Epithelial cell of prostate (primary cell): ENCODE measurements at places on chromosomes 16 and 17.

DNA sequence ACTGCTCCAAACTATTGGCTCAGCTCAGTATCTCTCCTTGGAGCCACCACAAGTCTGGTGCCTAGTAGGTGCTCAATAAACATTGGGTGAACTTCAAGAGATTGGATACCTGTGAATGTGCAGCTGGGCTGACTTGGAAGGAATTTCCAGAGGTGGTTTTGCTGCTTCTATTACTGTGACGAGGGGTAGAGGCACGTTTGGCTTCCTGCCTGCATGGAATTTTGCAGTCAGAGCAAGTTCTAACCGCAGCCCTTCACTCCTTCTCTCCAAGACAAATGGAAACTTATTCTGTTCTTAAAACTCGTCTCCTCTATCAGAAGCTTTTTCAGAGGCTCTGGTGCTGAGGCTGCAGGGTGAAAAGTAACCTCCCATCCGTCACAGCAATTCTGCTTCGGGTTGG is 342.5 kb downstream of the CPPED1 start:
- no peak for DNase-seq

- DNase-seq: no peak
Observed at GRCh38 chr16:65532258-65532657, 410.4 kb upstream of the CDH11 start.

DNA sequence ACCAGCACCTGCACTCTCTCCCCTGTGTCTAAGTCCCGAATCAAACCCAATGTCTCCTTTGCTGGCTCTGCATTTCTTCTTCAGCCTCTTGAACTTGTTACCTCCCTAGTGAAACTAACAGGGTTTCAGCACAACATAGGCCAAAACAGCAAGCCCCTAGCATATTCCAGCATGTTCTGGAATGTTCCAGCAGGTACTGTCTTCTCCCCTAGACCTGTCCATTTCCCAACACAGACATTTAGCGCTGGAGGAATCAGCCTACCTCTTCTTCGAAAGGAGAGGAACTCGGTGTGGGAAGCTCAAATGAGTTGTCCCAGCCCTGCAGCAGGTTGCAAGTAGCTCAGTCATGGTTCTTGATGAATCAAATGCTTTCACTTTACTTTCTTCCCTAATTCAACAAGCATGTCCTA is 47.1 kb downstream of the LITAF start:
- DNase-seq: no peak

- DNase-seq: no peak
Observed at GRCh38 chr17:82956146-82956725, 116.4 kb upstream of the ZNF750 start.

- DNase-seq: no peak
Observed at GRCh38 chr16:56042416-56042815, 148.9 kb upstream of the GNAO1 start.

DNA sequence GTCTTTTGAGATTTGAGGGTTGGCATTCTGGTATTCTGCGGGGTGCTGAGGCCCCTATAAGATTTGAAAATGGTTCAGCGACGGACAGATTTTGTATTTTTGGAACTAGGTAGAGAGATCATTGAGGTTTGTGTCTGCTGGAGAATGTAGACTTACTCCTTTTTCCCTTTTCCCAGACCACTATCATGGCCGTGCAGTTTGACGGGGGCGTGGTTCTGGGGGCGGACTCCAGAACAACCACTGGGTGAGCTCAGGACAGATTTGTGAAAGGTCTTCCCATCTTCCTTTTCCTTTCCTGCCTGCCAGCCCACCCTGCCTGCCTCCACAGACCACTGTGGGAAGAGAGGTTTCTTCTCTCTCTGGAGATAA is 572 bp downstream of the PSMB6 start:
- no peak for DNase-seq

- no peak for DNase-seq
Observed at GRCh38 chr16:74601126-74601871, 5.6 kb downstream of the GLG1 start.

- no peak for DNase-seq
Observed at GRCh38 chr16:64182985-64183384, 938.9 kb downstream of the CDH11 start.

GRCh38 chr17:78272181-78272913 is 40.9 kb downstream of the TMEM235 start:
- peak; percentile 95 for DNase-seq

DNA sequence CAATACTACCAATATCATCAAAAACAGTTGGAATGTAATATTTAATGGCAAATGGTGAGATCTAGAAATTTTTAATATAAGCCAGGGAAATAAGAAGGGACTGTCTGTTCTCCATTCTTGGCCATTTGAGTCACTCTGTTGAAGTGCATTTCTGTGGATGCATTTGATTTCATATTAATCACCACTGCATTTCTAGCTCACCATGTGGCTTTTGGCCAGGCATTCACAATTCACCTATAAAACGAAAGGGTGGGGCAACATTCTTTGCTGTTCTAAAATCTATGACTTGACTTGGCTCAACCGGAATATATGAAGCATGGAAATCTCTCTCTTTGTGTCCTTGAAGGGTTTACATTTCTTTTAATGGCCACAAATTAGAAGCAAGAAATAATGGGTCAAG is 483.0 kb downstream of the SLC39A11 start:
- no peak for DNase-seq

GRCh38 chr16:87491522-87492290 is 1.1 kb downstream of the ZCCHC14 start:
- no peak for DNase-seq

DNA sequence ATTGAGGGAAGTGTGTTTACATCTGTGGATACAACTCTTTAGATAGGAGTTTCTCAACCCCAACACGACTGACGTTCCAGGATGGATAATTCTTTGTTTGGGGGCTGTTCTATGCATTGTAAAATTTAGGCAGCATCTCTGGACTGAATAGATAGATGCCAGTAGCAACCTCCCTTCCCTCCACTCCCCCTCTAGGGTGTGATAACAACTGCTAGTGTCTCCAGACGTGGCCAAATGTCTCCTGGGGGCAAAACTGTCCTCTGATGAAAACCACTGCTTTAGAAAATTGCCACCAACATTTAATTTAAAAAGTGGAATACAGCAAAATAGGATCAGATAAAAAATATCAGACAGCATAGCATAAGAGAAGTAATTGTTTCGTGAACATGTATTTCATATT is 79.9 kb downstream of the HS3ST3A1 start:
- no peak for DNase-seq

DNA sequence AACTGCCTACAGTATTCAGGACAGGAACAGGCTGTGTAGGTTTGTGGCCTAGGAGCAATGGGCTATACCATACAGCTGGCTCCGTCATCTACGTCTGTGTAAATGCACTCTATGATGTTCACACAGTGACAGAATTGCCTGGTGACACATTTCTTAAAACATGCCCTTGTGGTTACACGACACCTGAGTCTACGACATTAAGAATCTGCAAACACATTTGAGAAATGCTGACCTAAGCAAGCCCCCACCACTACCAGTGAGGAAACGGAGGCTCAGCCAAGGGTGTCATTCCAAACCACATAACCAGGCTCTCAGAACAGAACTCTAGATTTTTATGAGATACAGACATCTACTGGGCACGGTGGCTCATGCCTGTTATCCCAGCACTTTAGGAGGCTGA is 23.5 kb downstream of the USP36 start:
- DNase-seq: no peak

DNA sequence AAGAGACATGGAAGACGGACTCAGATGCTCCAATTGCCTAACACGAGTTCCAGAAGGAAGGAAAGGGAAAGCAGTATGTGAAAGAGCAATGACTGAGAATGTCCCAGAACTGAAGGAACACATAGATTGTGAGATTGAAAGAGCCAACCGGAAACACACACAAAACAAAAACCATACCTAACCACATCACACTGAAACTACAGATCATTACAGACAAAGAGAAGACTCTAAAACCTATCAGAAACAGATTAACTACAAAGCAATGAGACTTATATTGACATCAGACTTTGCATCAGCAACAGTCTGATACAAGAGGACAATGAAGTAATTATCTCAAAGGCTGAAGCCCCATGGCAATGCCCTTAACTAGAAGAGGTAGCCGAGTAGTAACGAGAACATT is 45.6 kb upstream of the CLEC18B start:
- no peak for DNase-seq

DNA sequence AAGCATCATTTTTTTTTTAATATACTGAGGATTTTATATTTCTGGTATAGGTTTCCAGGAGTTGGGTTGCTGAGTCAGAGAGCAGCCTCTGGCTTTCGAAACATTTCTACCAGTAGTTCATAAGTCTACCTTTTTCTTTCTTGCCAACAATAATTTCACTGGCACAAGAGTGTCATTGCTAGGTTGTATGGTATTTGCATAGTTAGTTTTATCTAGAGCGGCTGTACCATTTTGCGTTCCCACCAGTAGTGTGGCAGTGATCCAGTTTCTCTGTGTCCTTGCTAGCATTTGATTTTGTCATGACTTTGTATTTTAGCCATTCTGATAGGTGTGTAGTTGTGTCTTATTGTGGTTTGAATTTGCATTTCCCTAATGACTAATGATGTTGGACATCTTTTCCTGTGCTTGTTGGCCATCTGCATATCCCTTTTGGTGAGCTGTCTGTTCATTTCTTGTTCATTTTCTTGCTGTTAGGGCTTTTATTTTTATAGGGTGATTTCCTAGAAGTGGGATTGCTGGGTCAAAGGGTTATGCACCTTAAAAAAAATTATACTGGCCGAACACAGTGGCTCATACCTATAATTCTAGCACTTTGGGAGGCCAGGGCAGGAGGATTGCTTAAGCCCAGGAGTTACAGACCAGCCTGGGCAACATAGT is 39.9 kb downstream of the SNX29 start:
- DNase-seq: no peak

DNA sequence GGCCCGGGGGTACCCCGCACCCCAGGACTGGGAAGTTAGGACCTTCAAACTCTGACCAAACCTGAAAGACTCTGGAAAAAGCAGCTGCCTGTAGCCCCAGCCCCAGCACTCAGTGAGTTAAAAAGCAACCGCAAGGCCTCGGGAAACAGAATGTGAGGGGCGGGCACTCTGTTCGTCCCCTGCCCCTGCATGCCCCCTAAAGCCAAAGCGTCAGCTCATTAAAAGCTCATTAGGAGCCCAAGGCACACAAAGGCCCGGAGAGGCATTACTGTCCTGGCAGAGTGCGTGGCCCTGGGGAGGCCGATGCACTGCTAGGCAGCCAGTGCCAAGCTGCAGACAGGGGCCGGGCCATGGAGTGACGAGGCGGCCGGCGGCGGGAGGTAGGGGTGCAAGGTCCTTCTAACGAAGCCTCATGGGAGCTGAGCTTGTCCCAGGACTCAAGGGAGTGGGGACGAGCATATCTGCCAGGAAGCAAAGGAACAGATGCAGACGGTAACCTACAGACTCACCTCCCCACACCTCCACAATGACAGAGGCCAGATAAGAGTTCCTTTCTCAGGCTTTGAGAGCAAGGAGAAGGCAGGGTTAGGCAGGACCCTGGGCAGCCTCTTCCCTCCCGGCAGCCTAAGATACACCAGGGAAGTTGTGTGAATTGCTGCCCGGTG is 116.8 kb downstream of the ENGASE start:
- no peak for DNase-seq

DNA sequence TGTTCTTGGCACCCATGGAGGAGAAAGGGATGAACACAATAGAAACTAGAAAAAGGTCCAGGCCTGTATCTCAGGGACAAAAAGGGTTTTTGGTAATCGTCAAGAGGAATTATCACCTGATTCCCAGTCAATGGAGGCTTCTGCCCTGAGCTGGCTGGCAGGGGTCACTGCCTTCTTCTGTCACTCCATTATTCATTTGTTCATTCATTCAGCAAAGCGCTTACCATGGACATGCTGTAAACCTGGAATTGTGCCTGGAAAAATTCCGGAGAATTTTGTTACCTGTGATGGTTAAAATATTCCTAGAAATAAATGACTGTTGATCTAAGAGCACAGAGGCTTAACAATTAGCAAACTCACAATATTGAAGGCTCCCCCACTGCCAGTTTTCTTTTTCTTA is 212.3 kb downstream of the SHISA9 start:
- no peak for DNase-seq

GRCh38 chr17:79981661-79982101 is 54.0 kb downstream of the TBC1D16 start:
- no peak for DNase-seq

GRCh38 chr16:87838643-87839541 is 30.4 kb downstream of the SLC7A5 start:
- DNase-seq: no peak

DNA sequence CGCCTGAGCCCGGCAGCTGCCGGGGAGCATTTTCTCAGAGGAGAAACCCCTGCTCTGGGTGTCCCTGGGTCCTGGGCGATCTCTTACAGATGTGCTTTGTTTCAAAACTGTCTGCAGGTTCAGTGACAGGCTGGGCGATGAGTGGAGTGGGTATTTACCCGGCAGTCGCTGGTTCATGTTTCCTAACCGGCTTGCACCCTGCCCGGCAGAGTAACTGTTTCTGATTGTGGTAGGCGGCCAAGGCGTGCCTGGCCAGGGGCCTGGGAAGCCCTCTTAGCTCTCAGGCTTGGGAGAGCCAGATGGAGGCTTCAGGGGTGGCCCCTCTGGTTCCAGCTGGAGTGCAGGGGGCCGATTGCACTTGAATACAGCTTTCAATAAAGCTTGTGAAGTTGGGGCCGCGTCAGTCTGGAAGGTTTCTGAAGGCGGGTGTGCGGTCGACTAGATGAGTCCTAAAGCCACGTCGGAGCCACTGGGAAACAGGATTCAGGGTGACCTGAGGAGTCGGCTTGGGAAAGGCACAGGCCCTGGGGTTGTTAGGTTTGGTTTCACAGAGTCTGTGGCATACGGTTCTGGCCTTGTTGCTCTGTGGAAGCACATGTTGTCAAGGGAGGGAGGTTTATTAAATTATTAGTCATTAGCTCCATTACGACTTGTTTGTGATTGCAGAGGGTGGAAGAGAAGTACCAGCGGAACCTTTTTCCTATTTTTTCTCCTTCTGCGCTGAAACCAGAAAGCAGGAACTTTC is 1.4 kb downstream of the BAIAP2 start:
- DNase-seq: no peak

DNA sequence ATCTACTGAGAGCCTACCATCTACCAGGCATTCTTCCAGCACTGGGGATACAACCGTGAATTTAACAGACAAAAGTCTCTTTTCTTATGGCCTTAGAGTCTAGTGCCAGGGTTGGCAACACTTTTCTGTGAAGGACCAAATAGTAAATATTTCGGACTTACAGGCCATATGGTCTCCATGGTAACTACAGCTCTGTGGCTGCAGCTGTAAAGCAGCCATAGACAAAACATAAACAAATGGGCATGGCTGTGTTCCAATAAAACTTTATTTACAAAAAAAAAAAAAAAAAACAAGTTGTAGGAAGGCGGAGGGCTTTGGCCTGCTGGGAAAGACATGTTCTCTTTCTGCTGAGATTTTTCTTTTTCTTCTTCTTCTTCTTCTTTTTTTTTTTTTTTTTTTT is 98.7 kb downstream of the ABCC12 start:
- DNase-seq: no peak

GRCh38 chr17:79987187-79987934 is 48.3 kb downstream of the TBC1D16 start:
- no peak for DNase-seq

- no peak for DNase-seq
Observed at GRCh38 chr17:4931963-4932362, at the start of gene GP1BA. Gene GP1BA (plus strand): TSS chr17:4932277. CDS start chr17:4932605, 328 bp downstream.

- DNase-seq: no peak
Observed at GRCh38 chr16:20707461-20707860, 10.0 kb upstream of the ACSM1 start.
